DMS 273 treated with DMSO at 0.1 percent for 48 hours (cell line): ENCODE measurements at places on chromosomes 1 and 21.

GRCh38 chr1:84078108-84078841 is 65.8 kb upstream of the PRKACB start:
- peak; percentile 18 for DNase-seq

DNA sequence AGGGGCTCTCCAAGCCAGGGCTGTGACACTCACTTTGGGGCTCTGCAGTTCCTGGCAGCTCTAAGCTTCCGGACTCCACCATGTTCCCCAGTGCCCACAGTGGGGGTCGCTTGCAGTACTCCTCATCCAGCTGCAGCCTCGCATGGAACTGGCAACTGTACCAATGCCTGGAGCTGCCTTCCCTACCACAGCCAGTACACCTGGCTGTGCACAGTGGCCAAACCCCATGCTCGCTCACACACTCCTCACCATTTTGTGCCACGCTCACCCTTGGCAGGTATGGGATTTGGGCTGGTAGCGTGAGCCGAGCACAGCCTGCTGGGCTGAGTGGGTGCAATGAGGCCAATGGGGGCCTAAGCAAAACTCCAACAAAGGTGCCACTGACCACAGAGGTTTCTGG is 1369.9 kb downstream of the KCNT2 start:
- no peak for DNase-seq

GRCh38 chr1:28518745-28519341 is 13.0 kb downstream of the RCC1 start:
- no peak for DNase-seq

DNA sequence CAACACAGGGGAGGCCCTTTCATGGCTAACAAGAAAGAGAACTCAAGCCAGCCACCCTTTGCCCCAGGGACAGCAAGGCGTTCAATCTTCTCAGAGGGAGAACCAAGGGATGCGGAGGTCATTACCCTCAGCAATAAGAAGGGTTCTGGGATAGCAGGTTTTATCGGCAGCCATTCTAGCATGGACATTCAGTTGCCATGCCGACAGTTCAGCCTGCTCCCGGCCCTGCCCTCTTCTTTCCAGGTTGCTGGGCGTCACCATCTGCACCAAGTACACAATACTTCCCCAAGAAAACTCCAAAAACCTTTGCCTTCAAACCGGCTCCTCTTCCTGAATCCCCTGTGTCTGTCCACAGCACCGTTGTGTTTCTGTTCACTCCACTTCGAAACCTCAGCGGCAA is 47.1 kb downstream of the SYT2 start:
- peak; percentile 25 for DNase-seq

DNA sequence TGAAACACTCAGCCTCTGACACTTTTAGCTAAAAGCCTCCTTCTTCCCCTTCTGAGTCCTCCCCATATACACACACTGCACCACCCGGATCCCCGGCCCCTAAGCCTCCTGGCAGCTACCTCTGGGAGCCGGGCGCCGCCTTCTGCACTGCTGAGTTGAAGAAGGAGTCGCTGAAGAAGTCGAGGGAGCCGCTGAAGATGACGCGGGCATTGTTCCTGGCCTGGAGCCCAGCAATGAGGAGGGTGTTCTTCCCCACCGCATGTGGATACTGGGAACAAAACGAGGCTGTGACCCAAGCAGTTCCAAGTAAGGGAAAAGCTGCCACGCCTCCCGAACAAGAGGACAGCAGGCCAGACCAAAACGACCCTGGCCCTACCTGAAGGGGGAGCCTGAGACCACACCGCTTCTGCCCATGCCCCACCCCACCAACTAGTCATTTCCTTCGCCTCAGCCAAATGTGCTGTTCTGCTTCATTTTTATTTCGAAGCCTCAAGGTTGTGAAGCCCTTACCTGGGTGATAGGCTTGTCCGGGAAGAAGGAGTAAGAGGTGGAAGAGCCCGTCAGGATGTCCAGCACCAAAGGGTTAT is 7.0 kb downstream of the DDOST start:
- DNase-seq, result no peak

DNA sequence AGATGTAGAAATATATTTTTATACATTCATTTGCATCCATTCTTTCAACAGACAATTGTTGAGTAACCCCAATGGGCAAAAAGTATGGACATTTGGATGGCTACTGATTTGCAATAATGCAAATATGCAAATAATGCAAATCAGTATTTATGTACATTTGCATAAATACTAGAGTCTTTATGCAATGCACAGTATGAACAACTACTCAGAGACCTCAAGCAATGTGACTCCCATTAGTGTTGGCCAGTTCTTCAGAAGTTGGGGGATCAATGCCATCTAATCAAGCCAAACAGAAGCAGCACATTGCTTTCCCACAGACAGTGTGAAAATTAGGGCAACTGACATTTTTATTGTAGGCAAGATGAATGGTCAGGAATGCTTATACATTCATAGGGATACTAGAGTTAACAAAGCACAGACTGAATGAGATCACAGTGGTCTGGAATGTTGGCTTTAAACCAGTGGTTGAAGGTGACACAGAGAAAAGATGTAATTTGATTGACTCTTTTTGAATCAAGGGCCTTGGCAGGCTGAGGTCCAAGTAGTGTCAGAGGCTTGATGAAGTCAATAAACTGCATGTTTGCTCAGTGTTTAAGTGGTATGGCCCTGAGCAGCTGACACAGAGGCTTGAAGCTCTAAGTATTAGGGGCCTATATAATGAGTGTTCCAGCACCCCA is 256.6 kb downstream of the CTH start:
- DNase-seq, result no peak

DNA sequence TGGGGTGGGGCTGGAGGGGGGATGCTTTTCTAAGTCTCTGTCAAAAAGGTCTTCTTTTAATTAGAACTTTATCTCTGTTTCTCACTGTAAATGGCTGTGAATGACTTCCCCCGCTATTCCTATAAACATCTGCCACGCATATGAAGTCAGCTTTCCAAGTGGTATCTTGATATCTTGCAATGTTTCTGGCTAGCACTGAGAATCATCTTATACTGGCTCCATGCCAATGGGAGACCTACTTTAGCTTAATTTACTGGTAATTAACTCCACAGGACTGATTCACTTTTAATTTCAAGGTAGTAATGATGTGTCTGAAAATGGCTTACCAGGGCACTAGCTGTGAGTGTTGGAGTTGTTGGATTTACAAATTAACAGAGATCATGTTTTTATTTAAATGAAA is 4.3 kb downstream of the GPR88 start:
- DNase-seq, result peak; percentile 5

GRCh38 chr21:28537371-28538079 is 455.2 kb downstream of the LTN1 start:
- no peak for DNase-seq

GRCh38 chr21:37582590-37582989 is 216.0 kb downstream of the DYRK1A start:
- no peak for DNase-seq
